Caco-2 (cell line): ENCODE measurements at places on chromosomes 3 and 15.

- no peak for DNase-seq
These were observed 160.1 kb downstream of the MFSD1 start for GRCh38 chr3:158961911-158962310.

DNA sequence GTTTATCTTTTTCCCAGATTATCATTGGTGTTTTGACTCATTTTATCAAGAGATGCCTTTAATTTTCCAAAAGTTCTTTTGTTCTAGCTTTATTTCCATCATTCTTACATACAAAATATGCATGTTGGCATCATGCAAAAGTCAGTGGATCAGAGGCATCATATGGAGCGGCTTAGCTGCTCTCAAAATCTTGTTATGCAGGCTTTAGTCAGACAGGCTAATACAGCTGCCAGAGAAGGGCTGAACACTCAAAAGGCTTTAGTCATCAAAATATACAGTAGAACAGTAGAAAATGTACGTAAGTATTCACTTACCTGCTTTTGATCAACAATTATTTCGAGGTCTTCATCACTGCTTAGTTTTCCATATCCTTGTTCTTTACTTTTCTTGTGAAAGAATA is 65.5 kb downstream of the PEX5L start:
- DNase-seq = no peak

DNA sequence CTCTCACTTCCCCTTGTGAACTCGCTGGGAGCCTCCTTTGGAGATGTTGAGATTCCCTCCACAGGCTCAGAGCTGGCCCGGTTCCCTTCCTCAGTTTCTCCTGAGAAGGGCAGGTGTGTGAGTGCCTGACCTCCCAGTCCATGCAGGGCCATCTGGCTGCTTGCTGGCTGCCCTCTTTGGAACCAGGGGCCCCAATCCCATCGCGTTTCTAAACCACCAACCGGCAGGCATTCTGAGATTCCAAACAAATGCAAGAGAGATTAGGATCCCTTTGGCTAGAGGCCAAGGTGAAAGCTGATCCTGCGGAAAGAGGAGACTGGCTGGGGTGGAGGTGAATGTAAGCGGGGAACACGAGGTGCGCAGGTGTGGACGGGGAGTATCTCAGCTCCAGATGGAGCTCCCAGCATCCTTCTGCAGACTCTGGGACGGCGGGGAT is 2.9 kb upstream of the PRRT3 start:
- no peak for DNase-seq

GRCh38 chr15:46918462-46919140 is 798.7 kb upstream of the SEMA6D start:
- no peak for DNase-seq

DNA sequence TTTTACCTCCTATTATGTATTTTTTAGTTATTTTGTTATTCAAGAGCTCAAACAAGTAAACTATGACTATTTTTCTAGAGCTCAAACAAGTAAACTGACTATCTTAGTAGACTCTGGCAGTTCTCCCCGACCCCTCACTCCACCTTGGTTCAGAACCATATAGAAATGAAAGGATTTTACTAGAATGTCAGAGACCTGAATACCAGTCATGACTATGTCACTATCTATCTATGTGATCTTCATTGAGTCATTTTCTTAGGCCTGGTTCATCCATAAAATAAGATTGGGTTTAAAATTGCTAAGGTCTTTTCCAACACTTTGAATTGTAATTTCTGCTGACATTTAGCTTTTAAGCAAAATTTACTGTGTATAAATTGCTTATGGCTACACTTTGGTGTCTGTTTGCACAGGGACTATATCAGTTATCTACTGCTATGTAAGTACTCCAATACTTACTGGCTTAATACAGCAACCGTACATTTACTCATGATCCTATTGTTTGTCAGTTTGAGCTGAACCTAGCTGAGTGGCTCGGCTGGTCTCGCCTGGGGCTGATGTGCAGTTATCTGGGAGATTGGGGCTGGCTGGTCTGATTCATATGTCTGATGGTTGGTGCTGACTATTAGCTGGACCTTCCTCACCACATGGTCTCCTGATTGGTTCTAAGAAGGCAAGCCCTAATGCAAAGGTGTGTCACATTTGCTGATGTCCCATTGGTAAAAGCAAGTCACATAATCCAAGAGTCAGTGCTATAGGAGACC is 37.0 kb downstream of the RASA2 start:
- DNase-seq = no peak

GRCh38 chr3:152785051-152785450 is 49.9 kb upstream of the P2RY1 start:
- DNase-seq = no peak

DNA sequence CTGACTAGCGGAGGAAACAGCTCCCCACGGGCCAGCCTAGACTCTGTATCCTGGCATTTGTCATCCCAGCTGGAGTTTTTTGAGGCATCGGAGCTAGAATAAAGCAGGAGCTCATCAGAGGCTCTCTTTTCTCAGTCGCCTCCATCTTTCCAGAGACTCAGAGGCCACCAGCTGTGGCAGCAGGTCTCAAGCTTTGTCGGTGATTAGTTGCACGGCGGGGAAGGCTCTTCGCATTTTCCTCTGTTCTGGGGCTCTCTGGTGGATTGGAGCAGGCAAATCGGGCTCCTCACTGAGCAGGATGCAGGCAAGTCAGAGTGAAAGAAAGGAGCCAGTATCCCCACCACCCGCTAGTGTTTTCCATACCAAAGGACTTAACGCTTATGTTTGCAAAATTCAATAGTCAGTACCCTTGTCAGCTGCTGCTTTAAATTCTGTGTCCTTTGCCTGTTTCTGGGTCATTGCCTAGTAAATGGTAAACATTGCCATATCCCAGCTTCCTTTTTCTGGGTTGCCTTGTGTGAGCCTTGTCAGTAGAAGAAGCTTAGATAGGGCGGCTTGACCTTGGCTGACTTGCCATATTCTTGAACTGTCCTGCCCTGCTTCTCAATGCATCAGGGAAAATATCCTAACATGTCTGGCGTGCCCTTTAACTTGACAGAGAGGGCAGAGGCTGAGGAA is 127.1 kb downstream of the PTPRG start:
- no peak for DNase-seq
